ENCODE measurements at places on chromosomes 6 and 20.
A peak's percentile ranks its signal among the peaks of the same experiment; 100 is the strongest.

DNA sequence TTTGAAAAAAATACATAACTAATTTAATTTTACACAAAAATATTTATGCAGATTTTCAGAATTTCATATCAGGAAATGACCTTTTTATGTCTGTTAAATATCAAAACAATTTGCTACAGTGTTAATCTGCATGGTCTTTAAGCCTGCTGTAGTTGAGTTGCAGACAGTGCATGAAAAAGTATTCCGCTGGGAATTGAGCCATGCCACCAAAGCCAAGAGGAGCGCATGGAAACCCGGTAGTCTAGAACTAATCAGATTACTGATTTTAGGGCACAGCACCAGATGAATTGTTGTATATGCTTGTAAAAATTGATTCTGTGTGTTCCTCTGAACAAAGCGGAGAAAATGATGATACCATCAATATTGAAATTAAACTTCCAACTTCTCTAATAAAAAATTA lies 34.3 kb upstream of the LAMP5 start:
- DNase-seq: no peak

GRCh38 chr6:68657374-68658139 lies 22.5 kb downstream of the ADGRB3 start:
- DNase-seq: no peak

- DNase-seq: no peak
These were observed 75.4 kb downstream of the MTHFD1L start for GRCh38 chr6:150940941-150941340.

GRCh38 chr6:2687456-2687855 lies 63.3 kb downstream of the MYLK4 start:
- no peak for DNase-seq

- DNase-seq: no peak
These were observed 42.2 kb downstream of the B4GALT5 start for GRCh38 chr20:49671433-49671832.

DNA sequence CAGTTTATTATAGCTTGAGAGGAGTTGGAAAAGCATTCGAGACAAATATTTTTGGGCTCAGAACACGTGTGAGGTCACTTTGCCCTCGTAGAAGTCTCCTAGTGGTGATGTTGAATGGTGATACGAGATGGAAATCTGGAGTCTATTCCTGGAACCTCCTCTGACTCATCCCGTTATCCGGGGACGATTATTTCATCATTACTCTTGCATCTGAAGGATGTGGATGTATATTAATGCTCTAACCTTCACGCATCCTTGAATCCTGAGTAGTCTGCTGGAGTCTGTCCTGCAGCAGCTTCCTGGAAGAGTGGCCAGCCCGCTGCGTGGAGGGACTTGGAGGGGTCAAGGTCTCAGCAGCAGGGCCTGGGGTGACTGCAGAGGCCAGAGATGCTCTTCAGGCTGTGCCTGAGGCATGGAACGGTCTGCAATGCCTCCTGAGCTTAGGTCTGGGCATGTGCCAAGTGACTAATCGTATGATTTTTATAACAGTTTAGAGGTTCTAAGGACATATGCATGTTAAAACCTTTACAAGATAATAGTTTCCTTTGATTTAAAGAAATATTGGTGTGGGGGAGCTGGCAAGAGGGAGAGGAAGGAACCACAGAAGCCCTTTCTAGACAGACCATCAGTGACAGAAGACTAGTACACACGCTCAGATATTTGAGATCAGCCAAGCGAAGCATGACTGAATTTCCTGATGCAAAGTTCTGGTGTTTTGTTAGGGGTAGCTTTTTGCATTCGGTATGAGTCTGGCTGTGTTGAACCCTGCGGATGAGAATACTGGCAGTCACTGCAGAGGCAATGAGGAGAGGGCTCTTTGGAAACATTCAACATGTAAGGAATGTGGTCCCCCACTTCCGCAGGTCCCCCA lies 400.2 kb downstream of the QKI start:
- DNase-seq: no peak

- DNase-seq: peak; percentile 43
These were observed 66.4 kb upstream of the PDE10A start for GRCh38 chr6:165729307-165729936.

GRCh38 chr6:109174916-109175315 lies 79.6 kb downstream of the CEP57L1 start:
- no peak for DNase-seq

GRCh38 chr20:53898556-53898931 lies 171.8 kb downstream of the BCAS1 start:
- DNase-seq: no peak

DNA sequence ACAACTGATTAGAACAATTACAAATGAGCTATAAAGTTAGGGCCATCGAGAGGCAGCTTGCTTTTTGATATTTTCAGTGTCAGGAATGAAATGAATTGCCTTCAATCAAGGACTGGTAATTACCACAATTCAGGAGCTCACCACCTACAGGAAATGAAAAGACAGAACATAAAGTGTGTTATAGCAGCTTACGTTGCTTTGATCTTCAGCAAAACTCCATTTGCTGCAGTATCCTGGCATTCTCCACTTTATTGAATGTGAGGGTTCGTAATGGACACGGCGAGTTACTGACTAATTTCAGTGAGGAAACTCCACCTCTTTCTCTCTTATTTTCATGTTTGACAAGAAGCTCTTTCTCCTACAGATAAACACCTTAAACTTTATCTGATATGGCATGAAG lies 440.0 kb upstream of the HSF2 start:
- DNase-seq: no peak

- no peak for DNase-seq
These were observed 187.6 kb downstream of the CD83 start for GRCh38 chr6:14305131-14305530.

GRCh38 chr20:18943542-18943941 lies 130.0 kb downstream of the SCP2D1 start:
- no peak for DNase-seq

DNA sequence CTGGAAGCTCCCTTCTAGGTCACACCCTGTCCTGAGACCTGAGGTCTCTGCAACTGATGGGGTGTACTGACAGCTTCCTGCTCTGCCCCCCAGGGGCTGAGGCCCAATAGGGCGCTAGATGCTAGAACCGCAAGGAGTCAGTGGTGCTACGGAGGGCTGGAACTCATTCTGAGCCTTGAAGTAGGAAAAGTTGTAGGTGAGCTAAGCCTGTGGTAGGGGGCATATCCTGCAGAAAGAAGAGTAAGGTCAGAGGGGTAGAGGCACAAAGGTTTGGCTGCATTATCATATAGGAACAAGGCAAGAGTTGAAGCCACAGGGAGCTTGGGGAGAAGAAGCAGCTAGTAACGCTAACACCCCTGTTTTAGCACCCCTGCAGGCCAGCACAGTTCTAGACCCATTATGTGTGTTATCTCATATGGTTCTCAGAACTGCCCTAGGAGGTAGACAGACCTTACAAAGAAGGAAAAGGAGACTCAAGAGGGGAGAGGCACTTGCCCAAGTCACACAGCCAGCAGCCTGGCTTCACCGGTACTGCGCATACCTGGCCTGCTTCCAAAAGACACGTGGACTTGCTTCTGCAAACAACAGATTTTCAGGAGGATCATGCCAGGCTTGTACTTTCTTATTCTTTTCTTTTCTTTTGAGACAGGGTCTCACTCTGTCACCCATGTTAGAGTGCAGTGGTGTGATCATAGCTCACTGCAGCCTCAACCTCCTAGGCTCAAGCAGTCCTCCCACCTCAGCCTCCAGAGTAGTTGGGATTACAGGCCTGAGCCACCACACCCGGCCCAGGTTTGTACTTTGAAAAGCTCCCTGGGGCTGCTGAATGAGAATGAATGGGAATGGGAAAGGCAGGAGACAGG lies 156.1 kb downstream of the MRPL14 start:
- DNase-seq: no peak

Measured in stimulated activated CD4-positive, alpha-beta T cell treated with anti-CD3 and anti-CD28 coated beads, Interleukin-2, amount 100 ng/mL, for 24 hours (primary cell).